Stimulated activated CD8-positive, alpha-beta memory T cell treated with anti-CD3 and anti-CD28 coated beads, Interleukin-4, amount 100 ng/mL, for 24 hours (primary cell): ENCODE measurements at places on chromosomes 5 and 9.

GRCh38 chr9:110975278-110975677 is 63.0 kb downstream of the LPAR1 start:
- no peak for DNase-seq

GRCh38 chr5:105708442-105708841 is 1962.3 kb downstream of the EFNA5 start:
- DNase-seq = no peak

DNA sequence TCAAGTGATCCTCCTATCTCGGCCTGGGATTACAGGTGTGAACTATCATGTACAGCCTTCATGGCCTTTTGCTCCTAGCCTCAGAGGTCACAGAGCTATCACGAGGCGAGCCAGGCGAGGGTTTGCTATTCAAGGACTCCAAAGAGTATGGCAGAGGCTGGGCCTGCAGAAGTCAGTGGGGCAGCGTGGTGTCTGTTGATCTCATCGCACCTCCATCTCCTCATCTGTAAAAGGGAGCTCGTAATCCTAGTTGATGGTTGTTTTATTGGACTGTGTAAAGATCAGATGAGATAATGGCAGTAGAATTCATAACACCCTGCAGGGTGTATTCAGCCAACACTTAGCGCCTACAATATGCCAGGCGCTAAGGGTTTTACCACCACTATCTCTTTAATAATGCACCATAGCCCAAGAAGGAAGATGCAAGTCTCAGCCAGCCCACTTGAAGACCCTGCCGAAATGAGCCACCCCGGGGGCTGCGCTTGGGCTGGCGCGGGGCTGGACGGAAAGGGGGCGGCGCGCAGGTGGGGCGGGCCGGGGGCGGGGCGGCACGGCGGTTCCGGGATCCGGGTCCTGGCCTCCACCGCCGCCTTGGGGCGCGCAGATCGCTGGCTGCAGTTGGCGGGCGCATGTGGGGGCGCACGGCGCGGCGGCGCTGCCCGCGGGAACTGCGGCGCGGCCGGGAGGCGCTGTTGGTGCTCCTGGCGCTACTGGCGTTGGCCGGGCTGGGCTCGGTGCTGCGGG is at the start of gene GALNT12:
Gene GALNT12 (plus strand): TSS at position 601 of the 744 bp plus-strand sequence. CDS start 29 bp downstream, at position 630.
- peak; percentile 51 for DNase-seq

DNA sequence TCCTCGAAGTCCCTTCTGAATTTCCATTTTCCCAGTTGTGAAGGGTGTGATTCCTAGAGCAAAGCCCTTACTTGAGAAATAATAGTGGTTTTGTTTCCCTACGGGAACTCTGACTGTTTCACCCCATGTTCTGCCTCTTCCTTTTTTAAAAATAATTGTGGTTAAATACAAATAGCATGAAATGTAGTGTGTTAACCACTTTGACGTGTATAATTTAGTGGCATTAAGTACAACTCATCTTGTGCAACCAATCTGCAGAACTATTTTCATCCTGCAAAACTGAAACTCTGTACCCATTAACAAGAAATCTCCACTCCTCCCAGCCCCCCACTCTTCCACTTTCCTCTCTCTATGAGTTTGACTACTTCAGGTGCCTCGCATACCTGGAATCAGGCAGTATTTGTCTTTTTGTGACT is 35.6 kb upstream of the HAND1 start:
- no peak for DNase-seq

GRCh38 chr9:133714606-133715294 is 23.4 kb downstream of the SARDH start:
- DNase-seq = no peak

- DNase-seq = no peak
Measured at GRCh38 chr9:116153765-116154333, at the start of gene PAPPA. TSS of gene PAPPA (plus strand) at chr9:116153791. CDS start at chr9:116154173, 382 bp downstream.

- no peak for DNase-seq
Measured at GRCh38 chr9:32589083-32589723, 16.2 kb upstream of the NDUFB6 start.

DNA sequence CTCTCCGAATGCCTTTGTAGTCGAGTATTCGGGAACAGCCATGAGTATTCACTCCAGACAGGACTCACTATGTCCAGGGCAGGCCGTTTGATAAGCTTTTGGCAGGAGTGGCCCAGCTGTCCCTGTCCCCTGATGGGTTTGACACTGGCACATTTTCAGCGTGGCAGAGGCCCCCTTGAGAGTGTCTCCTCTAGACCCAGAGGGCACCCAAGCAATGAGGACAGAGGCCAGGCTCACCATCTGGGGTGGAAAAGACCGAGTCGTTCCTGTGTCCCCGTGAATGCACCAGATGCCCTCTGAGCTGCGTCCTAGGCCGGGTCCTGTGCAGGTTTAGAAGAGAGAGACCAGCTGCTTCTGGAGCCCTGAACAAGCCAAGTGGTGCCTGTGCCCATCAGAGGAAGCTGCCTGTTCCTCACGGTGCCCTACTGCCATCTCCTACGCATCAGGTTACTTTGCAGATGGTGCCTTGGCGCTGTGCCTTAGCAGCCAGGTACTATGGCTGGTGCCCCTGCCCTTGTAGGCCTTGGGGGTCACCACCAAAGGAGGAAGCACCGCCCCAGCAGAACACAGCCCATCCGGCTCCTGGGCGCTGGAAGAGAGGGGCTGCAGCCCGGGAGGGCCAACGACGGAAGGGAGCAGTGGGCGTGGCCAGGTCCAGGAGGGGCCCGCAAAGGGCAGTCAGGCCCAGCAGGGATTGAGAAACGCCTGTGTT is 42.4 kb downstream of the LRSAM1 start:
- no peak for DNase-seq

DNA sequence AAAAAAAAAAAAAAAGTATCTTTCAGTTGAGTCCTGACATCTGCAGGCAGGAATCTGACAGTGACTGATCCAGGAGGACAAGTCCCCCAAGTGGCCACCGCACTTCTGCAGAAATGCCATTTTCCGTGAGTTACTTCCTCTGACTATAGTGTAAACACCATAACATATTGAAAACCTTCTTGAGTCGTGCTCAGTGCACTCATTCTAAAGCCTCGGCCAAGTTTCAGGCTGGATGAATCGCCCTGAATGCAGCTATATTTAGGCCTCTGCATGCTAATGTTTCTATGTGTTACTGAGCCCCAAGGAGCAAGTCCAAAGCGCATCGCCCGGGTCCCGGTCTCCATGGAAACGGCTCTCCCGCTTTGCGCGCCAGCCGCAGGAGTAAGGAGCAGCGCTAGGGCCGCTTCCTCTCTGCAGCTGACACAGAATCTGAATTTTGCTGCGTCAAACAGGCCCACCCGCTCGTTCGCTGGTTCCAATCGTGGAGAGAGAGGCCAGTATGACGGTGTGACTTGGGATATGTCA is 335.4 kb downstream of the MSX2 start:
- no peak for DNase-seq

DNA sequence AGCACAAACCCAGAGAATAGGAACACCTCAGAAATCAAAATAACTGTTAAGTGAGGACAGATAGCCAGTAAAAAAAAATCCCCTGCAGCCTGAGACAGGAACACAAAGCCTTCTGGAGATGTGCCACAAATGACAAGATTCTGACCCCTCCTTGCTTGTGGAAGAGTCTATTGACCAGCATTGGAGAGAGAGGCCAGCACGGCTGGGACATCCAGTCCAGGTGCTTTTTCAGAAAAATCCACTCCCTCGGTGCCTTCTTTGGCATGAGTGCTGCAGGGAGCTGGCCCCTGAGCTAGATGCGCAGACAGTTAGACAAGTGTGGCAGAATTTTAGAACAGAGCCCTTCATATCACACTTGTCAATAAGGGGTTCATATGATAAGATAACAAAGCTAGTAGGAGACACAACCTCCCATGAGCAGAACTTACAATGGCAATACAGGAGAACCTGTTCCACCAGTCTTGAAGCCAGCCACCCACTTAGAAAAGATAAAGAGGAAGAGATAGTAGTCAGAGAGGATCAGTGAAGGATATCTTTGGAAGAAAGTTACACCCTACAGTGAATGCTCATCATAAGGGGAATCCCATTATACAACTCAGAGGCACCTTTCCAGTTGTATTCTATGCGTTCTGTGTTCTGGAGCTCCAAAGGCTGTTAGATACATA is 298.4 kb downstream of the TLE1 start:
- DNase-seq = no peak
